Esophagus squamous epithelium (tissue), 5 donors: ENCODE measurements at places on chromosomes 1 and 21.

DNA sequence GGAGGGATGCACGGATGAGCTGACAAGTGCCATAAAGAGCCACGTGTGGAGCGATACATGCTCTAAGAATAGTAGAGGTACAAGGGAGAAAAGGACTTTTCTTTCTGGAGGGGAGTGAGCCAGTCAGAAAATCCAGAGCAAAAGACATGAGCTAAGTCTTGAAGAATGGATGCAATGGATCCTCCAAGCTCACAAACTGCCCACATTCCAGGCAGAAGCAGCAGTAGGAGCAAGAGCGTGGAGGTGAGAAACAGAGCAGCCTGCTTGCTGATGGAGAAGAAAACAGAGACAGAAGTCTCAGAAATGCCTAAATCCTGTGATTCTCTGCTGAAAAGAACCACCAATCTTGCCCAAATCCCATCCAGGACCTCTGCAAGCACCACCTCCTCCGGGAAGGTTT, 78.2 kb upstream of the RALGPS2 start:
- DNase-seq, result no peak

DNA sequence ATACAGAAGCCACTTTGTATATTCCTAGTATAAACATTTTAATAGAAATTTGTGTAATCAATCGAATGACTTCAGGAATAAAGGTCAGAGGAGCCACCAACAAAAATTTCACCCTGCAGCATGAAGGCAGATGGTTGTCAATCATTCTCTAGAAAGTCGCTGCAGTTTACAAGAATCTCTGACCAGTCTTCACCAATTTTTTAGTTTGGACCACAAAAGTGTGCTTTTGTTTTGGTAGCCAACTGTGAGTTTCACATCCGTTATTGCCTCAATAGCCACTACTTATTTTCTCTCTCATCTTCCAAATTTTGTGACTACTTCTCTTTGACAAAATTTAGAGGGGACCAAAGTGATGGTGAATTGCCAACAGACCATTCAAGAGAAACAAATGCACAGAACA, 1155.6 kb downstream of the AMY1C start:
- no peak for DNase-seq

- no peak for DNase-seq
Measured at GRCh38 chr1:110074166-110074565, 3.7 kb upstream of the ALX3 start.

- DNase-seq, result no peak
Measured at GRCh38 chr1:186283374-186283773, 91.7 kb downstream of the TPR start.

DNA sequence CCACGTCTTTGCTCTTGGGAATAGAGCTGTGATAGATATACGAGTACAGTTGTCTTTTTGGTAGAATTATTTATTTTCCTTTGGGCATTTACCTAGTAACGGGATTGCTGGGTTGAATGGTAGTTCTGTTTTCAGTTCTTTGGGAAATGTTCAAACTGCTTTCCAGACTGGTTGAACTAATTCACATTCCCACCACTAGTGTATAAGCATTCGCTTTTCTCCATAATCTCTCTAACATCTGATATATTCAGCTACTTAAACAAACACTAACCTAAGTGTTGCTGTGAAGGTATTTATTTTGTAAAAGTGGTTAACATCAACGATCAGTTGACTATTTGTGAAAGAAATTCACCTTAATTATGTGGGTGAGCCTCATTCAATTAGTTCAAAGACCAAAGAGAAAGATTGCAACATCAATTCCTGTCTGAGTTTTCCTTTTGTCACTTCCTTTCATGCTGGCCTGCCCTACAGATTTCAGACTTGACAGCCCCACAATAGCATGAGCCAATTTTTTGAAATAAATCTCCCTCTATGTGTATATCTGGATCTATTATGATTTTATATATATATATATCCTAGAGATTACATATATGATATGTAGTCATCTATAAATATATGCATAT, 26.7 kb upstream of the DUSP10 start:
- no peak for DNase-seq

DNA sequence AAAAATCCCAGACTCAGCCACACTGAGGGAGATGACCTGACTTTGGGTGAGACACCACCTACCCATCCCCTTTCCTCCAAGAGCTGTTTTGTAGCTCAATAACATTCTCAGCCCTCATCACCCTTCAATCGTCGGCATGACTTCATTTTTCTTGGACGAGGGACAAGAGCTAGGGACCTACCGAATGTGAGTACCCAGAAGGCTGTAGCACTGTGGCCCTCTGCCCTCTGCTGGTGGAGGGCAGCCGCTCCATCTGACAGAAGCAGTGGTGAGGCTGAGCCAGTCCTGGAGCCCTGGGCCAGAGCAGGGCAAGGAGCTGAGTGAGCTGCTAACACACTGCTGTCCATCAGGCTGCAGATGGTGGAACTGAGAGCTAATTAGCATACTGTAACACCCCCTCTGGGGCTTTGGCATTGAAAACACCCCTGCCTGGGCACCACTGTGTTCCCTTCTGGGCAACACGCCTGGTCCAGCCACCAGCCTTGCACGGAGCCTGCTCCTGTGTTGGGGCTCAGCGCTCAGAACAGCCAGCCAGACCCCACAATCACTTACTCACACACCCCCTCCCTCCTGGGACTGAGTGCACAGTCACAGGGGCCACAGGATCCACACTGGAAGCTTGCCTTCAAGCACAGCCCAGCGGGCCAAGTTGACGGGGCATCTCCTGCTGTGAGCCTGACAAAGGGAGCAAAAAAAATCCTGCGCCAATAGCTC, 18.3 kb upstream of the ALPL start:
- DNase-seq, result no peak

DNA sequence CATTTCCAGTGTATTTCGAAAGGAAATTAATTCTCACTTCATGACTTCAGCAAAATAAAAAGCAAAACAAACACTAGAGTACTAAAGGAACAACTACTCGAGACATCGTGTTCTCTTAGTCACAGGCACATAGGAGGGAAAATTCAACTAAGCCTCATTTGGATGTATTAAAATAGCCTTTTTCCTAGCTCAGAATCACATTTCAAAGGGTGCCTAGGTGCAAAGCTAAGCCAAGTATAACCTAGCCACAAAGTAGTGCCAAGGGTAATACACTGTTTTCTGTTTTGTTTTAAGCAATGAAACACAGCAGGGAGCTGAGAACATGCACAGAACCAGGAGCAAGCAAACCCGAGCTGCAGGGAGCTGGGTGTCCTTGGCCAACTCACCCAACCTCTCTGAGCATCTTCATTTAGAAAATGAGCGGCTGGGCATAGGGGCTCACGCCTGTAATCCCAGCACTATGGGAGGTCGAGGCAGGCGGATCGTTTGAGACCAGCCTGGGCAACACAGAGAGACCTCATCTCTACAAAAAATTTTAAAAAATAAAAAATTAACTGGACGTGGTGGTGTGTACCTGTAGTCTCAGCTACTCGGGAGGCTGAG, 26.6 kb upstream of the ACBD6 start:
- DNase-seq, result no peak

- no peak for DNase-seq
Measured at GRCh38 chr1:88357729-88358128, 326.3 kb upstream of the PKN2 start.

DNA sequence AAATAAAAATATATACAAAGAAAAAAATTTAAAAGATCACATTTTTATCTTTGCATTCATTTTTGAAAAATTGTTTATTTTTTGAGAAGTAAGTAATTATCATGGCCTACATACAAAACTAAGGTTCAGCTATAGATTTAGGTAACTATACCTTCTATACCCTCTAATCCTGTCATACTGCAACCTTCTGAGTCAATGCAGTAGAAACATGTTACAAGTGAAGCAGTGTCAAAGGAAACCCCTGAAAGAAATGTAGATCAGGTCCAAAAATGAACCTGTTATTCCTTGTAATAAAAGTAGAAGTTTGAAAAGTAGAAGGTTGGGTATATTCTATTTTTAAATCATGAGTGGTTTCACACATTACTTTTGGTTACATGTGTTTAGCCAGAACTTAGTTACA, 51.3 kb downstream of the PTGS2 start:
- DNase-seq, result no peak

- no peak for DNase-seq
Measured at GRCh38 chr1:83017276-83017675, 981.7 kb downstream of the TTLL7 start.

DNA sequence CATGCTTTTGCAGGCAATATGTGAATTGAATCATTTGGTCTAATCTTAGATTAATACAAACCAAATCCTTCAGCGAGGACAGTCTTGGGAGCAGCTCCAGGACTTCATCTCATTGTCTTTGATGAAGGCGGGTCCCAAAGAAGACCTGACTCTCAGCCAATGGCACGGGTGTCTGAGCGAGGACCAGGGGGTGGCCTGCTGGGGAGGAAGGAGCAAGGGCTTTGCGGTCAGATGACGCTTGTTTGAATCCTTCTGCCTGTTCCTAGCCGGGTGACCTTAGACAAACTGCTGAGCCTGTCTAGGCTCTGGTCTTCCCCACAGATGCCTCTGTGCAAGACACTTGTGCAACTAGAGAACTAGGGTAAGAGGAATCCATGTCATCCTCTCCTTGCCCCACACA, 312.1 kb upstream of the VAMP3 start:
- no peak for DNase-seq

DNA sequence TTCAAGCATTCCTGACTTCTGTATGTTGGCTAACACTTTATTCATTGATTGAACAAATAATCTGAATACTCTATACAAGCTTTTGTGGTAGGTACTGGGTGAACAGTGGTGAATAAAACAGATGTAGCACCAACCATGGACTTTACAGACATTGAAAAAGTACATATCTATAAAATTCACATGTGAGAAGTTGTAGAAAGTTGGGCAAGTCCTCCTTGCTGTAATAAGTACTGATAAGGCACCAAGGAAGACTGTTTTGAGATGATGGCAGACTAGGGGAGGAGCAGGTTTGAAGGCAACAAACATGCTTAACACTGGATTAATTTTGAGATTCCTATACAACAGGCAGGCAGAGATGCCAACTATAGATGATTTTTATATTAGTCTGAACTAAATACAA, 42.4 kb downstream of the RNF2 start:
- no peak for DNase-seq

DNA sequence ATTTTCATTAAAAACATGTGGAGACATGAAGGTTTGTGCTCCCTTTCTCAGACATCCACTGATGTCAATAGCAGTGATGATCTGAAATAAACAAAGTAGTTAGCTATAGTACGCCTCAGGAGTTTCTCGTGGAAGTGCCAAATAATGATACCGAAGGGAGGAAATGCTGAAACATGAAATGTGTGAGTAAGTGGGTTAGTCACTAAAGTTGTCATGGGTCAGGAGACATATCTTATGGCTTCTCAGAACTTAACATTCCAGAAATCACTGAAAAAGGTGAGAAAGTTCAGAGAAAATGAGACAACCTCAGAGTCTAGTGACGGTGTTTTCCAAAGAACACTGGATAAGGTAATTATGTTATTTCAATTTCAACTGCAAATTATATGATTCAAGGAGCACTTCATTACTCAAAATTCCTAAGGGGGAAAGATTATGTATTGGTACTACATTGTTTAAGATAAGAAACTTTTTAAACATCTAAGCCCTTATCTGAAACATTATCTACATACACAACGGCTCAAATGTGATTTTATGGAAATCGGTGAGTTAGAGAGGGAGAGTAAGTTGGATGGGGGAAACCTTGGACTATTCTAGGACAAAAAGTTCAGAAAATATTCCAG, 20.6 kb downstream of the NIBAN1 start:
- DNase-seq, result no peak

GRCh38 chr1:172946814-172947507, 103.8 kb downstream of the TNFSF18 start:
- no peak for DNase-seq

- no peak for DNase-seq
Measured at GRCh38 chr21:43331111-43331961, 95.6 kb downstream of the SIK1 start.

DNA sequence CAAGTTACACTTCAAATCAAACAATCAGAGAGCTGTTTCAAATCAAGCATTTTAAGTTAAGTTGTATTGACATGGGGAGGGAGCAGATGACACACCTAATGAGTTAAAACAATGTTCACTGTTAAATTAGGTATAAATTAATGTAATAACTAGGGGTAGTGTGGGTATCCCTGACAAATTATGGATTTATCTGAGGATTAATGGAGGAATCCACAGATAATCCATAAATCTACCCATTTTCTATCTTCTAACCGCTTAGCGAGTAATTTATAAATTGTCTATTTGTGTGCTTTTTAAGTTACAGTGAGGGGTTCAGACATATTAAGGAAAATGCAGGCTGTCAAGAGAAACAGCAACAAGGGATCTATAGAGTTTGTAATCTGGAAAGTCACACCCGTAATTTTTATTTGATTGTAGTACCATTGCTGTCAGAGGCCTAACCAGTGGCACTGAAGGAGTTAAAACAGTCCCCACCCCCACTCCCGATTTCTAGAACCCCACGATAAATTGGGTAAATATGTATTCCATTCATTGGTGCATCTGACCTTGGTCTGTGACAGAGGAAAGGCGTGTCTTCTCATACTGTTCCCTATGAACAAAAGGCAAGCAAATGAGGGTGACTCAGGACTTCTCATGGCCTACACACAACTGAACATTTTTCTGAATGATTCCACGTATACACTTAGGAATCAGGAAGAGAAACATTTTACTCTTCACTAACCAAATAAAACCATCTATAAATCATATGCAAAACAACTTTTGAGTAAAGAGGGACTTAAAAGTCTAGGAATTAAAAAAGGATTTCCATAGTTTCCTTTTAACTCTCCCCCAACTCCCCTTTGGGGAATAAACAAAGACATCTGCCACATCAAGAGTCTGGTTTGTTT, 7.4 kb downstream of the IRF2BP2 start:
- no peak for DNase-seq

GRCh38 chr1:218459450-218459849, 114.3 kb downstream of the TGFB2 start:
- DNase-seq, result no peak

GRCh38 chr21:34078915-34079314, 5.5 kb downstream of the MRPS6 start:
- no peak for DNase-seq

DNA sequence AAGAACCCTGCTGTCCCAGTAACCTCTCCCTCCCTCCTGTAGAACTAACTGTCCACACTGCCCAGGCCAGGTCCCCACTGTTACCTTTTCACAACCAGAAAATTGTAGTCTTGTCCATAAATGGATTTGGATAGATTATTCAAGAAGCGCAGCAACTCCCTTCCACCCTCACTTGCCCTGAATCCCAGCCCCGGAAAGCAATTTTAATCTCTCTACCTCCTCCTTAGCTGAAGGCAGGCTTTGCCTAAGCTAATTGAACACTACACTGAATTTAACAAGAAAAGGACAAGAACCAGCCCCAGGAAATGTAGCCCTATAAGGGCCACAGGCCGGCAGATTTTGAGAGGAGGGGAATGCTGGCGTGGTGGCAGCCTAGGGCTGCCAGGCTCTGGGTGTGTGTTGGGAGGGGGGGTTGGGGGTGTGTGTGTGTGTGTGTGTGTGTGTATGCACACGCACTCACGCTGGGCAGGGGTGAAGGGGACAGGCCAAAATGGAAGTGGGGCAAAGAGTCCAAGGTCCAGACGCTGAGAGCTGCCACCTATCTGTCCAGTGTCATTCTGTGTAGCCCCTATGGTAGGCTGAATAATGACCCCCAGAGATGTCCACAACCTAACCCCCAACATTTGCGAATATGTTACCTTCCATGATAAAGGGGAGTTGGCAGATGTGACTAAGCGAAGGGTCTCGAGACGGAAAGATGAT, 10.8 kb upstream of the IFNGR2 start:
- no peak for DNase-seq

GRCh38 chr1:231162970-231163829, 1.3 kb downstream of the TRIM67 start:
- DNase-seq, result no peak
